ENCODE measurements at places on chromosomes 1 and 21. TPM values are rescaled to one million over a fixed set of nuclear protein-coding genes. Genes with fewer than 3 reads are reported as not detected.
A peak's percentile ranks its signal among the peaks of the same experiment; 100 is the strongest.

- no peak overlapping the region for H3K4me3 ChIP-seq
- H3K27me3 ChIP-seq: peaks cover 4% of the 10 kb centered on the region
- no peaks in the 10 kb centered on the region for H3K4me1 ChIP-seq
- H3K27ac ChIP-seq: no peak overlapping the region
- no peak for DNase-seq
Measured at GRCh38 chr1:75135573-75136194, 1.5 kb downstream of the LHX8 start.

DNA sequence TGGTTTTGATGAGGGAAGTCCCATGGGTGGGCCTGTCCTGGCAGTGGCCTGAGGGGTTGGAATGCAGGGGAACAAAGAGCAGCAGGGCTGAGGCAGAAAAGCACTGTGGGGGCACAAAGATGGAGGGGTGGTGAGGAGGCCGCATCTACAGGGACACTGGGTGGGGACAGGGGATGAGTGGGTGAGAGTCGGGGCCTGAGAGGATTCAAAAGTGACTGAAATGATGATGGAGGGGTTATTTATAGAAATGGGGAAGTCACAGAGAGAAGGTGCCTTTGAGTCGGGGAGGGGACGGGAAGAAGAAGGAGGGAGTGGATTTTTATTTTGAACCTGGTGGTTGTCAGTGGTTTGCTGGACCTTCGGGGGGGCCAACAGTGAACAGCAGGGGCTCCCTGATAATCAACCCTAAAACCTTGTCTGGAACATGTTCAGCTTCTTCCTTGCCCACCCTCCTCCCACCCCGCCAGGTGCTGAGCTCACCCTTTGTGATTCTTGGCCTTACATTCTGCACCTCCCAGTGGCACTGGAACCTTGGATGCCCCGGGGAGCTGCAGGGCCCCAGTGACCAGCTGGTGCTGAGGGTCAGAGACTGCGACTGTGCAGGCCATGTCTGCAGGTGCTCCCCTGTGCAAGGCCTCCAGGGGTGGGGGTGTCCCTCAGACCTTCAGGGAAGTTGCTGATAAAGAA, 42.9 kb downstream of the IER5 start:
- no peaks in the 10 kb centered on the region for H3K27me3 ChIP-seq
- no peak overlapping the region for H3K27ac ChIP-seq
- H3K4me1 ChIP-seq: peaks cover 1% of the 10 kb centered on the region
- H3K4me3 ChIP-seq: no peak overlapping the region

- no peaks in the 10 kb centered on the region for H3K36me3 ChIP-seq
- peaks cover 17% of the 10 kb centered on the region for H3K4me1 ChIP-seq
- H3K27ac ChIP-seq: no peak overlapping the region
Measured at GRCh38 chr1:201488830-201489589, 17.9 kb downstream of the CSRP1 start.

Gene KLHDC8A
- polyA plus RNA-seq: 296 TPM

DNA sequence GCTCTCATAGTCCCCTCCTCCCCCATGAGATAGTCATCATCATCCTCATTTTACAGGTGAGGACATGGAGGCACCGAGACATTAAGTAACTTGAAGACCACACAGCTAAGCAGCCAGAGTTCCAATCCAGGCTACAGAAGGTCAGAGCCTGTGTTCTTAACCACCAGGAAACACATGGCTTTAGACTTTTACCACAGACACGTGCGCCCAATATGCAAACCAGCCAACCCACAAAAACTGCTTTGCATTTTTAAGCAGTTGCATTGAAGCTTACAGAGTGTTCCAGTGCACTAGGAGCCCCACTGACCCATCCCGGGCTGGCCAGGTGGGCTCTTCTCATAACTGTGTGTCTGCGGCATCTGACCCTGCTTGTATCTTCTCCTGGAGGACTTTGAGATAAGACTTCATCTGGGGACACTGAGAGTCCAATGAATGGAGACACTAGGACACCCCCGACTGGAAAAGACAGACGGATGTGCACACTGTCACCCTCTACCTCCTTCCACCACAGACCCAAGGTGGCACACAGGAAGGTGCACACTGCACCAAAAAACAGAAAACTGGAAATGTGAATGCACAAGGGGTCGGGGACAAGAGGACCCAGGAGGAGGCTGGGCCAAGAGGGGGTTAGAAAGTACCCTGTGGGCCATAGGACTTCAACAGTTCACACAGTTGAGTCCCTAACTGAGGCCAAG, 56.4 kb downstream of the ETS2 start:
- H3K27me3 ChIP-seq: no peaks in the 10 kb centered on the region
- H3K4me3 ChIP-seq: no peak overlapping the region
- no peaks in the 10 kb centered on the region for H3K36me3 ChIP-seq
- no peaks in the 10 kb centered on the region for H3K4me1 ChIP-seq

DNA sequence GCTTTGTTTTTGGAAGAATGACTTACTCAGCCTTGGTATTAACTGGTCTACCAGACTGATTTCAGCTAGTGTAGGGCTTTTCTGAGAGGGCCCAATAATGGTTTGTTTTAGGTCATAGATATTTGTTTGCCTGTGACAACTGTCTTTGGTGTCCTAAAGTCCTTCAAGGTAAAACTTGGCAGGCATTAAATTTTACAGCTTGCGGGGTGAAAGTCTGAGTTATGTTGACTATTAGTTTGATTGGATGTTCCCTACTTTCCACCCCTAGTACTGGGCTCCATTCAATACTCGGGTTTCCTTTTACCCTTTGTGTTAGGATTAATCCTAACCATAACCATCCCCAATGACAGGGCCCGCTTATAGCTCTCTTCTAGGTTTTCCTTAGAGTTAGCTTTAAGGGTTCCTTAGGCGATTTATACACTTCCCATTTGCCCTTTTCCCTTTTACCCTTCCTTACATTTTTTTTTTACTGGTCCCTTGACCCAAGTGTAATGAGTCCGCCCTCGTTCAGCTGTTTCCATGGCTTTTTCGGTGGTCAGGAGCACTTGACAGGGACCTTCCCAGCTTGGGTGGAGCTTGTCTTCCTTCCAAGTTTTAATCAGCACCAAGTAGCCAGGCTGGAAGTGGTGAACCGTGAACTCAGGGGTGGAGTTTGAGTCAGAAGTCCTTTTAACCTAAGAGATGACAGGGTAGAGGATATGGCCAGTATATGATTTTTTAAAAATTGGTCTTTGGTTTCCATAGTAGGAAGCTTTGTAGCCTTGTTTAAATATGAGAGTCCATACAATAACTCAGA, 28.5 kb upstream of the LCE5A start:
- H3K27me3 ChIP-seq: no peaks in the 10 kb centered on the region
- H3K4me3 ChIP-seq: no peak overlapping the region
- H3K27ac ChIP-seq: no peak overlapping the region
- DNase-seq: no peak
- H3K36me3 ChIP-seq: no peaks in the 10 kb centered on the region
- no peaks in the 10 kb centered on the region for H3K4me1 ChIP-seq

- H3K4me1 ChIP-seq: peaks cover 7% of the 10 kb centered on the region
- H3K36me3 ChIP-seq: no peaks in the 10 kb centered on the region
- no peak for DNase-seq
- H3K27me3 ChIP-seq: no peaks in the 10 kb centered on the region
- H3K4me3 ChIP-seq: no peak overlapping the region
Measured at GRCh38 chr1:70483342-70483741, 72.3 kb downstream of the CTH start.

- no peaks in the 10 kb centered on the region for H3K36me3 ChIP-seq
- no peak overlapping the region for H3K27ac ChIP-seq
- H3K4me1 ChIP-seq: no peaks in the 10 kb centered on the region
- no peak overlapping the region for H3K4me3 ChIP-seq
- H3K27me3 ChIP-seq: no peaks in the 10 kb centered on the region
- no peak for DNase-seq
Measured at GRCh38 chr1:59967141-59967697, 40.6 kb upstream of the CYP2J2 start.

Gene PIGV
- 12.4 TPM for polyA plus RNA-seq

DNA sequence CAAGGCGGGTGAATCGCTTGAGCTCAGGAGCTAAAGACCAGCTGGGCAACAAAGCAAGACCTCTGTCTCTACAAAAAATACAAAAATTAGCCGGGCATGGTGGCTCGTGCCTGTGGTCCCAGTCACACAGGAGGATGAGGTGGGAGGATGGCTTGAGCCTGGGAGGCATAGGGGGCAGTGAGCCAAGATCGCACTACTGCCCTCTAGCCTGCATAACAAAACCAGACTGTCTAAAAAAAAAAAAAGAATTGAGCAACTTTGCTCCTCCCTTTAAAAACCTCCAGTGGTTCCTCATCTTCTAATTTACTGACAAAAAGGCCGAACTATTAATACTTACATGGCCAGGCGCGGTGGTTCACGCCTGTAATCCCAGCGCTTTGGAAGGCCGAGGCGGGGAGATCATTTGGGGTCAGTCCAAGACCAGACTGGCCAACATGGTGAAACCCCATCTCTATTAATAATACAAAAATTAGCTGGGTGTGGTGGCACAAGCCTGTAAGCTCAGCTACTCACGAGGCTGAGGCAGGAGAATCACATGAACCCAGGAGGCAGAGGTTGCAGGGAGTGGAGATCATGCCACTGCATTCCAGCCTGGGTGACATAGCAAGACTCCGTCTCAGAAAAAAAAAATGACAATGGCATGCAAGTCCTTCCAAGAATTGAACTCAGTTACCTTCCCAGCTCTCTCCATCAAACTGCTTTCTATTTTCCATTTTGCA, 4.4 kb downstream of the ACBD3 start:
- peak; percentile 60 for DNase-seq
- H3K36me3 ChIP-seq: no peaks in the 10 kb centered on the region
- H3K27ac ChIP-seq: no peak overlapping the region
- no peaks in the 10 kb centered on the region for H3K27me3 ChIP-seq
- H3K4me1 ChIP-seq: peaks cover 6% of the 10 kb centered on the region
- no peak overlapping the region for H3K4me3 ChIP-seq

DNA sequence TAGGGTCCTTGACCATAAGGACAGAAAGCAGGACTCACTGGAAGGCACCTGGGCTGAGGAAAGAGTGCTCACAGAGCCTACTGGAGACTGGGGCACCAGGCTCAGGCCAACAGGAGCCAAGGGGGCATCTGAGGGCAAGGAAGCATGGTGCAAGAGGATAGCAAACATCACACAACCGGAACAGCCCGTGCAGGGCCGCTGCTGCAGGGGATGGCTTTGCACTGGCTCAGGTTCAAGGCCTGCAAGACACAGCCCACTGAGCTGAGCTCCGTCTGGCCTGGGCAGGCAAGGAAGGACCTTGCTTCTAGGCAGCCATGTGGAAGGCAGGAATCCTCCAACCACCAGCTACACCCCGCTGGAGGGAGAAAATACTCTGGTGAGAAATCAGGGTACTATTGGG, 59.8 kb upstream of the KIF26B start:
- H3K4me3 ChIP-seq: no peak overlapping the region
- DNase-seq: no peak
- no peaks in the 10 kb centered on the region for H3K27me3 ChIP-seq
- H3K36me3 ChIP-seq: no peaks in the 10 kb centered on the region
- H3K27ac ChIP-seq: no peak overlapping the region
- H3K4me1 ChIP-seq: peaks cover 4% of the 10 kb centered on the region

- DNase-seq: no peak
- H3K27me3 ChIP-seq: no peaks in the 10 kb centered on the region
- H3K4me3 ChIP-seq: no peak overlapping the region
- H3K4me1 ChIP-seq: no peaks in the 10 kb centered on the region
- no peaks in the 10 kb centered on the region for H3K36me3 ChIP-seq
Measured at GRCh38 chr1:48568501-48568900, 96.5 kb upstream of the SPATA6 start.

Gene KCNJ15
- 0.63 TPM for polyA plus RNA-seq

DNA sequence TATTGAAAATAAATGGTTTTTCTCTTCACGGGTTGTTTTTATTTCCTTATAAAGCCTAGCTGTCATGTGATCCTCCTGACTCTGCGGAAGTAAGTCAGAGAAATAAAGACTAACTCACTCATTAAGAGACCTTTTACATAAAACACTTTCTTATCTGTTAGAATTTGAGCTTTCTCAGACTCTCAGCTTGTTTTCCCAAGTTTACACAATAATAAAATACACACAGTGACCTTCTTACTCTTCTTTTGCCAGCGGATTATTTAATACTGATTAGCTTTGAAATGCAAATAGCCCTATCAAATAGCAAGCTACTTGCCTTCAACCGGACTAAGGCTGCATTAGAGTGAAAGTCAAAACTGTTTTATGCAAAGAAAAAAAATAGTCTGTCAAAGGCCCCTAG, 45.5 kb upstream of the CXADR start:
- no peaks in the 10 kb centered on the region for H3K27me3 ChIP-seq
- no peak overlapping the region for H3K27ac ChIP-seq
